ENCODE measurements at places on chromosomes 7 and 10.

DNA sequence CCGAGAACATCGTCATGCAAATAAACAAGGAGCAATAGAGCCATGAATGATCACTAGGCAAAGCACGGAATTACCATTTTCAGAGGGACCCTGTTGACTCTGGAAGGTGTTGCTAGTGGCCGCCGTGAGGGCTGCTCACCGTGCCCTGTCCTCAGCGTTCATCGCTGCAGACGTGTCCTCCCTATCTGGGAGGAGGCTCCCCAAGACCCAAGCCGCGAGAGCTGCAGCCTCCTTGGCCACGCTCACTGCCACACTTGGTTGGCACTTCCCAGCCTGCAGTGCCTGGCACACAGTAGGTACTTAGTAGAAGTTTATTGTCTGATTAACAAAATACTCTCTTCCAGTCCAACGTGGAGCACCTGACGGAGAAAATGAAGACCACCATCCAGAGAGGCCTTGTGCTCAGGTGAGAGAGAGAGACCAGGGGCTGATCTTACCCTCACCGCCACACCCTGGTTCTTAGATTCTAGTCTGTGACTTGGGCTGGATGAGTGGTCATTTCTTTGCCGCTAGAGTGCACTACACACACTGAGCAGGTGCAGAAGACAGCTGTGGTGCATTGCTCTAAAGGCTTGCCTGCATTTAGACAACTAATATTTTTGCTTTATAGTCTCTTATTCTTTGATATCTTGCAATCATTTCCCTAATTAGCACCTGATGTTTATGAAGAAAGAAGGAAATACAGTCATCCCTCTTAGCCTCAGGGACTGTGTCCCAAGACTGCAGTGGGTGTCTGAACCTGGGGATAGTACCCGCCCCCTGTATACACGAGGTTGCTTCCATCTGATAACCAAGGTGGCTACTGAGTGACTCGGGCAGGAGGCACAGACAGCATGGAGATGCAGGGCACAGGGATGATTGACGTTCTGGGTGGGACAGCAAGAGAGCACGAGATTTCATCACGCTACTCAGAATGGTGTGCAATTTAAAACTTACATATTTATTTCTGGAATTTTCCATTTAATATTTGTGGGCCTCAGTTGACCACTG, 40.3 kb downstream of the PITRM1 start:
- no peak for DNase-seq

GRCh38 chr7:7672545-7673239, 32.1 kb downstream of the UMAD1 start:
- DNase-seq, result no peak

DNA sequence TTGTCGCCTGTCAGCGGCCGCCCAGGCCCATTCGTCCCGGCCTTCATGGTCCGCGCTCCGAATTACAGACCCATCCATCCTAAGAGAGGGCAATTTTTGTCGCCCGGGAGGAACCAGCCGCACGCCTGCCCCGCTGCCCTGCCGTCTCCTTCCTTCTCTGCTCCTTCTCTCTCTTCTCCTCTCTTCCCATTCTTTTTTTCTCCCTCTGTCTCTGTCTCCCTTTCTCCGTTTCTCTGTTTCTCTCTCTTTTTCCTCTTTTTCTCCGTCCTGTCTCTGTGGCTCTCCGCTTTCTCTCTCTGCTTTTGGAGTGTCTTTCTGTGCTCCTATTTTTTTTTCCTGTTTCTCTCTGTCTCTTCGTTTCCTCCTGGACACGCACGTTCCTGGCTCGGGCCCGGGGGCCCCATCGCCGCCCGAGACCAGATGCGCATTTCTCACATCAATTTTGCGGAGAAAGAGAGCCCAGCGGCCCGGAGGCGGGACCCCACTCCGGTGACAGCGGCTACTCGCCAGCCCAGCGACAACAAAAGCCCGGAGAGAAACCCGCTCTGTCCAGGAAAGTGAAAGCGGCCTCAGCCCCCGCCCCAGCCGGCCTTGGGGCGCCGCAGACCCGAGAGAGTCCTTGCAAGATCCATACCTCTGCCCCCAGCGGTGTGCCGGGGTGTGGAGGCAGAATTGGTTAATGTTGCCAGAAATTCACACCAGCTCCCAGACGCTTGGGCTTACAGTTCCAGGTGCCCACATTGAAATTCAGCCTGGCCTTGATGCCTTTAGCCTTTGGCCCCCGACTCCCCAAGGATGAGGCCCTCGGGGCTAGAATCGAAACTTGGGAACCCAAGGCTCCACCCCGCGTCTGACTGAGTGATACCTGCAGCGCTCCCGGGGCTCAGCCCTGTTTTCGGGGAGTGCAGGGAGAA, 4.1 kb downstream of the LBX1 start:
- no peak for DNase-seq

DNA sequence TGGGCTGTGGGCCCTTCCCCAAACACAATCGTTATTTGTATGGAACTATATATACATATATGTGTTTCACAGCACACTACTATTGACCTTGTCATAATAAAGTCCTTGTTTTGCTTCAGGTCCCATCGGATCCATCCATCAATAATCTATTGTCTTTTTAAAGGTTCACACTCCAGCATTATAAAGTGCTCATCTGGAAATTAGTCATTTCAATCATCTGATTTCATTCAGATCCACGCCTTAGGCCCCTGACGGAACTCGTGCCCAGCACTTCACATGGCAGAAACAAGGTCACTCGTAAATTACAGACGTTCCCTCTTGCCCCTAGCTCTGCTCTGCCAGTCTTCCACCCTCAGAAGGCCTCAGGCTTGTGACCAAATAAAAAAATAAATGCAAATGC, 133.1 kb upstream of the PPP2R2D start:
- DNase-seq, result no peak

DNA sequence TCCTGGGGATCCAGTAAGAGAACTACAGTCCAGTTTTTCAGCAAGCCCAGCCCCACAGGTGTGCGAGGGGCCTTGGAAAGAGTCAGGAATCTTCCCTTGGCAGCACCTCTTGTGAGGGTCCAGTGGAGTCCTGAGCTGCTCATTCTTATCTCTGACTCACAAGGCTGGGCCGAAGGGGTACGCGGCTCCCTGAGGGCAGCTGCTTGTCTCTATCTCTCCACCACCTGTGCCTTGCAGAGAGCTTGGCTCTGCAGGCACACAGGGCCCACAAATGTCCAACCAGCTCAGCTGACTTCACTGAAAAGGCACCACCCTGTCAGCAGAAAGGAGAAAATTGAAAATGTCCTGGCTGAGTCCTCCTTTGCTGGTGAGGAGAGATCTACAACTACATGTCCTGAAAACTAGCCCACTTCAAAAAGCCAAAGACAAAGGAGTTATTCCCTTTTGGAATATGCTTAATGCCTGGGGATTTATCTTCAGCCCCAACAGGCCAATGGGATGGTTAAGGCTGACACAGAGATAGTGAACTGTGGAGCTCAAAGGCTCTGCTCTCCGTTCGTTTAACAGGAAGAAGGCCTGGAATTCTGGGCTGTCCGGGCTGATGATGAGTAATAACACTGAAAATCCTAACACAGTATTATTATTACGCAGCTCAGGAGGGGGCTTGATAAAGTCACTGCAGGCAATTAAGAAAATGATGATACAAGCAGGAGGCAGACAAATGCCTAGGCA, 23.4 kb downstream of the UROS start:
- DNase-seq, result no peak

- DNase-seq, result no peak
Observed at GRCh38 chr7:2230226-2230625, 2.5 kb downstream of the MAD1L1 start.

GRCh38 chr7:150756166-150756565, 18.9 kb downstream of the GIMAP5 start:
- no peak for DNase-seq
